ENCODE measurements at places on chromosomes 4 and X.
A peak's percentile ranks its signal among the peaks of the same experiment; 100 is the strongest.

GRCh38 chr4:145786261-145786660, 106.3 kb downstream of the C4orf51 start:
- DNase-seq: no peak

DNA sequence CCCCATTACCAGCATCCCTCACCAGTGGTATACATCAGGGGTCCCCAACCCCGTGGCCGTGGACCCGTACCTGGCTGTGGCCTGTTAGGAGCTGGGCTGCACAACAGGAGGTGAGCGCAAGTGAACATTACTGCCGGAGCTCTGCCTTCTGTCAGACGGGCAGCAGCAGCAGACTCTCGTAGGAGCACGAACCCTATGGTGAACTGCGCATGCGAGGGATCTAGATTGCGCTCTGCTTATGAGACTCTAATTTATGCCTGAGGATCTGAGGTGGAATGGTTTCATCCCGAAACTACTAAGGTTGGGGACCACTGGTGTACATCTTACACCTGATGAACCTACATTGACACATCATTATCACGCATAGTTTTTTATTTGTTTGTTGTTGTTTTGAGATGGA, 52.8 kb upstream of the DHX15 start:
- DNase-seq: no peak

- DNase-seq: no peak
Measured at GRCh38 chr4:57187246-57187645, 77.1 kb upstream of the IGFBP7 start.

- peak; percentile 18 for DNase-seq
Measured at GRCh38 chr4:144787365-144788258, 141.7 kb downstream of the HHIP start.

DNA sequence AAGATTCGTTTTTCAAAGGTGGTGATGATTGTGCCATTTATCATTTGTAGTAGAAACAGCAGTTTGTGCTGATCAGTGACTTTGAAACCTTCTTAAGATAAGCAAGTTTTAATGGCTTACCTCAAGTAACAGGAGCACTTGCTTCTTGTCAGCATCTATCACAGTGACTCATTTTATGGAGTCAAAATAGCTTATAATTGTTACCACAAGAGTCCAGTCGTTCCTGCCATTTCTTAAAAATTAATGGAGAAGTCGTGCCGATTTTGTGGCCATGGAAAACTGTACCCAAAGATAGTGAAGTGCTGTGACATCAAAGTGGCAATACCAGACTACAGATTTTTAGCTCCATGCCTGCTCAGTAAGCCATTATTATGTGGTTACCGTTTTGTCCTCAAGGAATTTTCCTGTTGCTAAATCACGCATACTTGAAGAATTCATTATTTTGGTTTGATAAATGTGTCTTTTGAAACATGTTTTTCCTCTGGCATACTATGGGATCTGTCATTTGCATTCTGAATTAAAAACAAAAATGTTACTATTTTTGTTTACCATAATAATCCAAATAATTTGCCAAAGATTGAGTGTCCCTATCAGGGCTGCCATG, 129.9 kb downstream of the CBR4 start:
- no peak for DNase-seq

DNA sequence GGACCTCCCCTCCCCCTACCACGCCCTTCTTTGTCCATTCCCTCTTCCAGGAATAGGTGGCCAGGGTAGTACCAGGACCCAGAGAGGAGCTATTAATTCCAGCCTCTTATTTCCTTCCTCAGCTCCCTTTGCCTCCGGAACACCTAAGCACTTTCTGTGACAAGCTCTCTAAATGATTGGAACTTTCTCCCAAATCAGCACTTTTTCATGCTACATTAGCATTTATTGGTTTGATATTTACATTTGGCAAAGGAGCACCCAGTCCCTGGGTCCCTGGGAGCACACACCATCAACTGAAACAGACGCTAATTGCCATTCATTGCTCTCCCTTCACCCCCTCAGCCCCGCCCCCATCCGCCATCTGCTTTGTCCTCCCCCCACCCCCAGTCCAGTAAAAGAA, 182.0 kb upstream of the BCOR start:
- DNase-seq: no peak

- DNase-seq: no peak
Measured at GRCh38 chr4:40586729-40587128, 42.9 kb downstream of the RBM47 start.

- no peak for DNase-seq
Measured at GRCh38 chr4:95243892-95244291, 304.9 kb downstream of the UNC5C start.

- no peak for DNase-seq
Measured at GRCh38 chr4:139279760-139280620, at the start of gene MGARP. TSS of gene MGARP (minus strand) at chr4:139280225. CDS start at chr4:139280158, 67 bp downstream.

GRCh38 chr4:70969076-70969475, 24.4 kb upstream of the DCK start:
- DNase-seq: no peak

GRCh38 chrX:65783746-65784145, 116.3 kb downstream of the MSN start:
- no peak for DNase-seq

DNA sequence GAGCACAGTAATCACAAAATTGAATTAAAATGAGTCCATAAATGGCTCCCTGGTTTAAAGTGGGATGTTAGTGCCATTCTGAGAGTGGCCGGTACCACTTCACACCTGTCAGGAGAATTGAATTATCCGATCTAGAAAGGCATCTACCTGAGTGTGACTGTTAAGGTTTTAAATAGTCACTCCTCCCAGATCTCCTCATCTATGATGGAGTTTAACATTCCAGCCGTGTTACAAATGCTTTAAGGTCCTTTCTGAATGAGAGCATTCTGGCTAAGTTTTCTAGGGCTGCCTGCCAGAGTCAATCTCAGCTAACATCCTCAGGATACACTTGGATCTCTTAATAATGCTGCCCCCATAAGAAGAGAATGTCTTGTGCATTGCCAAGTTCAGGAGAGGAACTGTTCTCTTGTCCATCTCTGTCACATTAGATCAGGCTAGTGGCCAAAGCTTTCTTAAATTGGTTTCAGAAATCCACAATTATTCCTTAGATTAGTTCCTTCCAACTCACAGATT, 231.1 kb downstream of the SLC39A8 start:
- DNase-seq: no peak

GRCh38 chr4:73053076-73053475, 16.4 kb downstream of the COX18 start:
- DNase-seq: no peak

- DNase-seq: no peak
Measured at GRCh38 chrX:30217465-30217864, 2.1 kb downstream of the MAGEB2 start.

- no peak for DNase-seq
Measured at GRCh38 chr4:14348506-14348905, 653.8 kb upstream of the CPEB2 start.

DNA sequence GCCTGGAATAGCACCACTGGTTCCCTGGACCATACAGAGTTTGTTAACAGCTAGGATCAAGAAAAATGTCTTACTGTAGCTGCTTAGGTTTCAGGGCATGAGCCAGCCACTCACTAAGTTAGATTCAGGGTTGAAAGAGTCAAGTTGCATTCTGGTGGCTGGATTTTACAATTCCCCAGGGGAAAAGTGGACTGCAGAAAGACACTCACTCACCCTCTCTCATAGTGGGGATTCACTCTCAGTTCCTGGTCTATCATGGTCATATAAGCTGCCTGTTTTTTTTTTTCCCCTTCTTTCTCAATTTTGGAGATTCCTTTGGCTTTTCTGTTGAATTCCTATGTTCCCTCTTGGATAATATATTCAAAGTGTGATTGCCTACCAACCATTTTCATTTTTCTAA, 744.2 kb upstream of the GRIA3 start:
- no peak for DNase-seq

DNA sequence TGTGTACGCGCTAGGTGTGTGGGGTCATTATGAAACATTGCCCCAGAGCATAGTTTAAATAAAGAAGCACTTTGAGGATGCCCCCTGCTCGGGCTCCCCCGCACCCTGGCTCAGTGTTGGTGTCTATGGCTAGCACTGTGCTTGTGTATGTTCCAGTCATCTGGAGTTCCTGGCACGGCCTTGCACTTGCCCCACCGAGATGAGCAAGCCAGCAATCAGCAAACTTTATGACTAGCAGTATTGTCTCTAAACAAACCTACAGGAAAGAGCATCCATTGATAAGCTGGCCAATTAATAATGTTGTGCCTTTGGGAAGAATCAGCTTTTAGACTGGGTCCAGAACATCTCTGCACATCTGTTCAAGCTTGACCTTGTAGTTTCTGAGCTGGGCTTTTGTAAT, 707 bp upstream of the SHROOM4 start:
- DNase-seq: no peak

DNA sequence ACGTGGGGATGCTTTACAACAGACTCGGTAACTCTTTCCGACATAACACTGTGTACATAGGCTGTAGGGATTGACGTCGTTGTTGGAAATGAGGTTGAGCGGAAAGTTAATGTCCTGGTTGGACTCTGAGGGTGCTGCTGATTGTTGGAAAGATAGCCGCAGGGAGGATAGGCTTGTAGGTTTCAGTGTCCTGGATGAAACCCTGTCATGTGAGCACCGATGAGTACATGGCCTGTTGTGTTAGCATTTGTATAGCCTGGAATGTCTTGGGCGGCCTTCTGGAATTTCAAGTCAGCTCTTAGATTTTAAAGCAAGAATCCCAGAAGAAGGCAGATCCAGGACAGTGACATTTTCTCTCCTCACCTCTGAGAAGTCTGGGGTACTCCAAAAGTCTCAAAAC, 63.3 kb downstream of the TBC1D14 start:
- DNase-seq: no peak

DNA sequence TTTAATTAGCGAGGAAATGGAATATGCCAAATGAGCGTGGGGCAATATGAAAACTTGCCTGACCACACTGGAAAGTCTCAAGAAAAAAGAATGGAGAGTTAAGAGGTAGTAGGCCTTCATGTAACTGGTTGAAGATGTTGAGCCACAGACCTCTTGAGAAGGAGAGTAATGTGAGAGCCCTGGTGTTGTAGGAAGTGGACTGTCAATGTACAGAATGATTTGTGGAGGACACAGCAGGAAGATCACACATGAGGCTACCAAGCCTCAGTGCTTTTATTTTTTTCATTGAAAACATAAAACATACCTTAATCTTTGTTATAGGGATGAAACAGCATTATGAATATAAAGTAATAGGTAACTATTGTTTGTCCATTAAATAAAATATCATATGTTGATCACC, 331.6 kb downstream of the UNC5C start:
- no peak for DNase-seq

GRCh38 chrX:74371425-74372222, 49.7 kb upstream of the SLC16A2 start:
- no peak for DNase-seq

DNA sequence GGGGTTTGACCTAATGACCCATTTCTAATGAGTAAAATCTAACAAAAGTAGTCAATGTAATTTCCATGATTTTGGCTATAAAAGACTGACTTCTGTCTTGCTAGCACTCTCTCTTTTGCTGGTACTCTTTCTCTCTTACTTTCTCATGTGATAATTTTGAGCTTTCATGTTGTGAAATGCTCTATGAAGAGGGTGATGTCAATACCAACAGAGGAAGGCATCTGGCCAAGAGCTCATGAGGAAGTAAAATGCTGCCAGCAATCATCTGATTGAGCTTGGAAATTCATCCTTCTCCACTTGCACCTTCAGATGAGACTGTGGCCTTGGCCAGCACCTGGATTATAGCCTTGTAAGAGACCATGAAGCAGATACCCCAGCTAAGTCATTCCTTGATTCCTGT, 347.7 kb downstream of the HS3ST1 start:
- DNase-seq: no peak

DNA sequence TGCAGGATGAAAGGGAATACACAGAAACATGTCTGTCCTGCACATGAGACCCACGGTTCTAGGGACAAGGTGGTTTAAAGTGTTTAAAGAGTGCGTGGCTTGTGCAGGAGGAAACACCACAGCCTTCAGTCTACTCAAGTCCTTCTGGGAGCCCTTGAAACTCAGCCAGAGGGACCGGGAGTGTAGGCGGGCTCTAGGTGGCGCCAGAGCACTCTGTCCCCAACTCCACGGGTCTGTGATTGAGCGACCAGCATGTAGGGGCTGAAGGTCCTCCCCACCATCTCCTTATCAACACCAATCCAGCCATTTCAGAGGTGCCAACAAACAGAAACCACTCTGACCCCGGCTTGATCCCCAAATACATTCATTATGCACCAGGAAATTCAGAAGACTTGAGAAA, 82.0 kb upstream of the CLDN34 start:
- peak; percentile 52 for DNase-seq

GRCh38 chr4:40800064-40800463, 50.3 kb downstream of the NSUN7 start:
- no peak for DNase-seq

- no peak for DNase-seq
Measured at GRCh38 chr4:106062452-106062875, 167.2 kb downstream of the NPNT start.

- no peak for DNase-seq
Measured at GRCh38 chr4:145531223-145531622, 49.6 kb downstream of the SMAD1 start.

- DNase-seq: no peak
Measured at GRCh38 chr4:110486256-110486655, 10.3 kb downstream of the ENPEP start.

DNA sequence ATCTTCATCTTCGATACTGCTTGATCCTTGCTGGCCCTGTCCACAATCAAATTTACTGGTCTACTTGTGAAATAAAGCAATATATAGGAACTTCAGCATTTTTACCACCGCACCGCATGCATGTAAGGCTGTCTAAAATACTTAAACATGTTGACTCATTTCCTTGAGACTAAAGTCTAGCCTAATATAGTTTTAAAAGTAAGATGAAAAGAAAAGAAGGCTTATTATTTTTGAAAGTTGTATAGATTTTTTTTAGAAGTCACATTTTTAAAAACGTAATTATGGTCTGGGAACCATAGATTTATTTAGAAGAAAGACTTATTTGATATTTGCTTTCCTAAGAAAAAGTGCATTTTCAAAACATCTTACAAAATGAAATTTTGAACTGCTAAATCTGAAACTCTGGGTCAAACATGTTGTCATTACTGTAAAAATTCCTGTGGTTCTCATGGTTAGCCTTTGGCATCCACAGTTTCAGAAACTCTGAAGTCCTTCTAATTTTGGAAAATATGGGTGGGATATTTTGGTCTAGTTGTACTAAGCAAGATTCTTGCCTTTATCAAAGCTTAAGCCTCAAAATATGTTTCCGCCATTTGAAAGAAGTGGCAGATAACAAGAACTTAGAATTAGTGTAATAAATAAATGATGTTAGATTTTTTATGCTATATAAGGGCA, 423.5 kb upstream of the CTSO start:
- DNase-seq: no peak

Measured in hematopoietic multipotent progenitor cell (in vitro differentiated cells).